ENCODE measurements at places on chromosomes 11 and 22.
A peak's percentile ranks its signal among the peaks of the same experiment; 100 is the strongest.

GRCh38 chr11:70456921-70457532 is 58.7 kb downstream of the CTTN start:
- no peak for DNase-seq

GRCh38 chr22:38335077-38335476 is 17.8 kb upstream of the CSNK1E start:
- no peak for DNase-seq

GRCh38 chr11:75781296-75781695 is 12.7 kb downstream of the DGAT2 start:
- DNase-seq, result no peak

GRCh38 chr11:82043316-82043715 is 690.3 kb downstream of the FAM181B start:
- DNase-seq, result no peak

DNA sequence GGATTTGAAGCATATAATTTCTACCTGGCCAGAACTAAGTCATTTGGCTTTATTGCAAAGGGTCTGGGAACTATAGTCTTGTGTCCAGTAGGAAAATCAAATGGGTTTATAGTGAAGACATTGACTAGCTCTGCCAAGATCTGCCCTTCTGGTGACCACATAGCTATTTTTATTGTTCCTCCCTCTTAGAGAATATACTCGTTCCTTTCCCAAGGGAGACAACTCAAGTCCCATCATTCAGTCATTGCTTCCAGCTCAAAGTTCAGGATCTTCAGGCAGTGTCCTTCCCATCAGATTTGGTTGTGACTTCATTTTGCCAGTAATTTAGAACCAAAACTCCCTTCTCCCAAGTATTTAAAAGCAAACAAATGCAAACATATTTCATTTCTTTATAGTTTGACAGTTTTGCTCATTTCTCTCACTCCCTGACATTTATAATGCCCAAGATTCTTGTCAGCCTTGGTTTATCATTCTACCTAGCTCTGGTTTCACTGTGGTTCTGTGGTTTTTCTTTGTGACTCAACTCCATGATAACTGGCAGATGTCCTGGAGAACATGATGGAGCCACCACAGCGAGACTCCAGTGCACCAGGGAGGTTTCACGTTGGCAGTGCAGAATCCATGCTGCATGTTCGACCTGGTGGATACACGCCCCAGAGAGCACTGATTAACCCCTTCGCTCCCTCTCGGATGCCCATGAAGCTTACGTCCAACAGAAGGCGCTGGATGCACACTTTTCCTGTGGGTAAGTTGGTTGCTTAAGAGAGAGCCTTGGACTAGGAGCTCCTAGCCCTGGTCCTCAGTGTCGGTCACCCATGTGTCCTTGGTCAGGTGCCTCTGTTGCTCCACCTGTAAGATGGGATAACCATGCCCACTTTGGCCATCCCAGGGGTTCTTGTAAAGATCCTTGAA is 64.9 kb downstream of the DEPDC5 start:
- no peak for DNase-seq

DNA sequence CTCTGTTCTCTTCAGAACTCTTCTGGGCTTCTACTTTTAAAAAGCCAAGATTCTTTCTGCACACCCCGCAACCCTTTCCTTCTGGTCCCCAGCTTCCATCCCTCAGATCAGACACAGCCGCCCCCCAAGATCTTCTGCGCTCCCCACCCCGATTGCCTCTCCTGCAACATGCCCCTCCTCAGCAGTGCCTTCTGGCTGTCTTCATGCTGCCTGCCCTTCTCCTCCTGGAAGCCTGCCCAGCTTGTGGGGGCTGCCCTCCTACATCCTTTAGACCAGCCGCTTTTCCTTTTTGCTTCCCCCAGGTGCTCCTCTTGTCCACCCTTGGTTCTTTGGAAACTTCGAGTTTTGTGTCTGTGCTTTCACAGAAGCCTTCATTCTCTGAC is 144.2 kb downstream of the FEZ1 start:
- DNase-seq, result no peak

DNA sequence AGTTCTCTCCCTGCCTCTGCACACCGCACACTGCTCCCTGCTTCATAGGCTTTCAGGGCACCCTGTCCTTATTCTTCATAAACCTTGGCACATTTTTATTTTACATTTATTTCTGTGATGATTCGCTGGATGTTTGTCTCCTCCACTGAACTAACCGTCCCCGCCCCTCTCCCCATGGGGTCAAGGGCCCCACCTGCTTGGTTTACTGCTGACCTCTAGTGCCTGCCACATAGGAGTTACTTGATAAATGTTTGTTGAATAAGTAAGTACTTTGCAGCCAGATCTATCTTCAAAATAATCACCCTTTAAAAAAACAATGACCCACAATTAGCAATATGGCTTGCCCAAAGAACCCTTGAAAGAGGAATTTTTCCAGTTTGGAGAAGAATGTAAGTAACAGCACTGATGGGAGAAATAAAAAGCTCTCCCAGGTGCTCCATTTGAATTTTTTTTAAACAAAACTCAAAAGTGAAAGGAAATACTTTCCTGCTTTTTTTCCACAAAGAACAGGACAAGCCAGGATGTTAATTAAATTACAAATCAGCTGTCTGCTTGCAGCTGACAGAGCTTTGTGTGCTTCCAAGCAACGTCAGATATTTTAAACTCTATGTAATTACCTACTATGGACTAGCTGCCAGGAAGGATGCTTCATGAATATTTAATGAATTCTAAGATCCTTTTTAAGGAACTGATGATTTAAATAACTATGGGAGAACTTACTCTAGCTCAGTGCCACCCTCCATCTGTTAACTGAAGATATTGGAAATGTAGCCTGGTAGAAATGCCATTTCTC is 1083.6 kb downstream of the DLG2 start:
- no peak for DNase-seq

- peak; percentile 75 for DNase-seq
Measured at GRCh38 chr11:112279901-112280267, 19.2 kb upstream of the PLET1 start.

DNA sequence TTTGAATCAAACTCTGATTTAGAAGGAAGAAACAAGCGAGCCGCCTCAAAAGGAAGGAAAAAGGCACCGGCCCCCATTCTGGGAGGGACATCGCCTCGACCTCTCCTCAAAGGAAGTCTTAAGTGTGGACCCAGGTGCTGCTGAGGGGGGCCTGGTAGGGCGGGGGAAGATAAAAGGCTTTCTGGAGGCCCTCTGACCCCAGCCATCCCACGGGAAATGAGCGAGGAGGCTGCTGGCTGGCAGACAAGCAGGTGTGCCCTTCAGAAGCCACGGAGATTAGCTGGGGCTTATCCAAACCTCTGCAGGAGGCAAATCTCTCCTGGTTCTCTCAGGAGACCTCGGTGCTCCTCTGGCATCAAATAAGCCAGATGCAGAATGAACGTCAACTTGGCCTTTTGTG is 171.4 kb upstream of the BLID start:
- no peak for DNase-seq

DNA sequence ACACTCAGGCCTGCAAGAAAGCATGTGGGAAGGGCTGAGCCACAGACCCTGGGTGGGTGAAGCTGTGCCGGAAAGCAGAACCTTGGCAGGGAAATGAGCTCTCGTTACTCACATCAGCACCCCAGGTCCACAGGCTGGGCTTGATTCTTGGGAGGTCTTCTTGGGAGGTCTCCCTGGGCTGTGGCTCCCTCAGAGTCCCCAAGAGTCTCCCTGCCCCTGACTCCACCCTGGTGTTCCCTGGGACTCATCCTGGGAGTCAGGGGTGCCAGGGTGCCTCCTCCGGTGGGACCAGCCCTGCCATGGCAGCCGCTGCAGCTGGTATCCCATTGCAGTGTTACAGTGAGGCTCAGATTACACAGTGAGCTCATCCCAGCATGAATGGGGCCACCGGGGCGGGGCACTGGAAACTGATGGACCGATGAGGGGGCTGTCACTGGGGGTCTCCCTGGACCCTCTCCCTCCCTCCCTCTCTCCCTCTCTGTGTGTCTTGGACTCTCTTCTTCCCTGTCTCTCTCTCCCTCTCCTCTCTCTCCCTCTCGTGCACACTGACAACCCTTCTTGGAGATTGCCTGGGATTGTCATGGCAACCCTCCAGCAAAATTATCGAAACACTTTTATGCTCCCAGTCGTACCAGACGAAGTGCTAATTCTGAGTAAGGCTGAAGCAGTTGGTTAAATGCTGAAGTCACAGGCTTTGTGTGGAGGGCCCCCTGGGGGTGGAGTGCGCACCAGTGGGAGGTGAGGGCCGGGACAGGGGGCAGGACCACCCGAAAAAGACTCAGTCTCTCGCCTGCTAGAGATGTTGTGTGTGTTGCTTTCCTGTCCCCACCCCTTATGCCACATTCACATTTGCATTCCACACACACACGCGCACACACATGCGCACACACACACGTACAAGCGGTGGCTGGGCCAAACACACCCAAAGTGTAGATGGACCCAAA is 8.6 kb upstream of the C11orf96 start:
- DNase-seq, result peak; percentile 74

DNA sequence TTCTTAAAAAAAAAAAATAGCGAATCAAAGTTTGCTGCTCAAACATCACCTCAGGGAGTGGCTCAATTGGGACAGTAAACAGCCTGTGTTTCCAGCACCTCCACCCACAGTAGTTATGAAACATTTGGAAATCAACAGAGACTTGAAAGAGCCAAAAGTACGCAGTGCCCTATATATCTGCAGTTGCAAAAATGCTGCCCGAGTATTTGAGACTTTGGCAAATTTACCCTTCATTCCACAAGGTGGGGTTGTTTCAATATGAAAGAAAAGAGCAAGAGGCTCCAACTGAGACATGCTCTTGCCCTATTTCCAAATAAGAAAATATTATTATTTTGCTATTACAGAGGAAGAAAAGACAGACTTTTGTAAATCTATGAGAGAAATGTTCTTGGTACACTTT is 851.1 kb upstream of the RAG2 start:
- no peak for DNase-seq

GRCh38 chr11:86063536-86063935 is 5.3 kb downstream of the PICALM start:
- DNase-seq, result no peak

- no peak for DNase-seq
Measured at GRCh38 chr11:69086152-69087132, 37.7 kb downstream of the TPCN2 start.

DNA sequence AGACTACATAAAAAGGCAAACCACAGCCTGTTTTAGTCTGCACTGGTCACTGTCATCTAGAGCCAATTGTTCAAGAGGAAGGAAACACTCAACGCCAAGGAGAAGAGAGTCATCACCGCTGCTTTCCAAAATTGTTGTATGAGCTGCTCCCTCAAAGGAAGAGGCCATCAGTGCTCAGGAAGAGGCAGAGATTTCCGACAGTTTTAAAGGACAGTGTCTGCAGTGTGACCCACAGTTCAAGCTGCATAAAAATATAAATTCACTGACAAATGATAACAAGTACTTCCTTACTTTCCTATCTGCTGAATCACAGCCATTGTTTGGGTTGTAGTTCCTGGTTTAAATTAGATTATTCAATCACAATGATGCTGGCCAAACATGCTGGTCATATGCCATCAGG is 16.4 kb downstream of the PRCP start:
- no peak for DNase-seq

- no peak for DNase-seq
Measured at GRCh38 chr11:65187146-65187675, 5.5 kb downstream of the CAPN1 start.

- no peak for DNase-seq
Measured at GRCh38 chr11:2453436-2453835, 8.6 kb downstream of the KCNQ1 start.

- no peak for DNase-seq
Measured at GRCh38 chr22:28139961-28140360, 220.9 kb upstream of the PITPNB start.

DNA sequence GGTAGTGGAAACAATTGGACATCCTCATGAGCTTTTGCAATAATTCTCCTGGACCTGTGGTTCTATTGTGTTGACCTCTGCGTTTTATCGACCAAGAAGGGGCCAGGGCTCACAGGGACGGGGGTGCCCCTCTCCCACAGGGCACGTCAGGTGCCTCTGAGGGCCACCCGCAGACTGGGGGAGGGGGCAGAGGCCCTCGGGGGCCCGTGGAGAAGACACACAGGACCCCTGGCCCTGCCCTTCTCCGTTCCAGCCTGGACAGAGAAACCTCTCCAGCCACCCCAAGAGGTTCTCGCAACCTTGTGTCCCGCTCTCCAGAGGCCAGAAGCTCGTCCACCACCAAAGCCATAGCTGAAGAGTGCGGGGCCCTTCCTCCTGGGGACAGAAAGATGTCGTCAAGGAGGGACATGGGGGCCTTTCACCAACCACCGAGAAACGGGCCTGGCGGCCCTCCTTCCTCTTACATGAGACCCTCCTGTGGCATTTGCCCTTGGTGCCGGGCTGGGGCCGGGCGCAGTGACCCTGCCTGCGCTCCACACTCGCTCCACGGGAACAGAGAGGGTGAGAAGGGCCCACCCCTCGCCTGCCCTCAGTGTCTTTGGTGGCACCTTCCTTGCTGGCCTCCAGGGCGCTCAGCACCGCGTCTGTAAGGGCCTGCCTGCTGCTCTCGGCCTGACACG is 57.3 kb downstream of the GRAMD4 start:
- no peak for DNase-seq

DNA sequence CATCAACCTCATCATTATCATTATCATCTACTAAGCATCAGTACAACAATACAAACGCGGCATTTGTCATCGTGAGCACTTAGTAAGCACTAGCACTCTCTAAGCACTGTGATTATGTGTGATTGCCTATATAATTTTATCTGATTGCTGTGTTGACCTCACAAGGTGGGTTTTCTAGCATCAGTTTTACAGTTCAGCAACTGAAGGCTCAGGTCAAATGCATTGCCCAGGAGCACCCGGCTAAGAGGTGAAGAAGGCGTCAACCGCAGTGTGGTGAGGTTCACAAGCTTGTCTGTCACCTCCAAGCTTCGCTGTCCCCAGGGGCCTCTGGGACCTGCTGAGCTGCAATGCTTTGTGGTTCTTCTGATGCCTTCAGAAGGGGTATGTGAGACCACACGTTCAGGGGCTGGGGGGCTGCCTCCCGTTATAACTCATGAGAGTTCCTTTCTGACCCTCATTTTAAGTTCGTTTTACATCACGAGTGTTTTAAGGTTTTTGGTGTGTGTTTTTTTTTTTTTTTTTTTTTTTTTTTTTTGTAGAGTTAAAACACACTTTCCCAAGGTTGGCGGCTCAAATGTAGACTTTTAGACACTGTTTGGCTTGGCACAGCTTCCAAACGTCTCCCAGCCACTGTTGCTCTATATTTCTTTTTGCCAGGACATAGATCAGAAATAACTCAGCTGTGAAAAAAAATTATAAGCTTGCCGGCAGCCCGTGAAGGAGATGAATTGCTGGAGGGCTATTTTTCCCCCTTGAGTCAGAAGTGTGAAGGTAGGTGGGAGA is 33.8 kb upstream of the SCUBE1 start:
- DNase-seq, result no peak

GRCh38 chr11:70671611-70672010 is 273.3 kb downstream of the CTTN start:
- DNase-seq, result no peak

GRCh38 chr11:117186431-117186761 is 7.9 kb downstream of the SIDT2 start:
- DNase-seq, result no peak

Measured in left hindlimb (tissue), 1 donor.